ENCODE measurements at places on chromosomes 11 and 22. TPM values are rescaled to one million over a fixed set of nuclear protein-coding genes. Genes with fewer than 3 reads are reported as not detected.

- peak; percentile 91 for DNase-seq
Observed at GRCh38 chr22:31055635-31056159, 25.4 kb upstream of the SMTN start.

DNA sequence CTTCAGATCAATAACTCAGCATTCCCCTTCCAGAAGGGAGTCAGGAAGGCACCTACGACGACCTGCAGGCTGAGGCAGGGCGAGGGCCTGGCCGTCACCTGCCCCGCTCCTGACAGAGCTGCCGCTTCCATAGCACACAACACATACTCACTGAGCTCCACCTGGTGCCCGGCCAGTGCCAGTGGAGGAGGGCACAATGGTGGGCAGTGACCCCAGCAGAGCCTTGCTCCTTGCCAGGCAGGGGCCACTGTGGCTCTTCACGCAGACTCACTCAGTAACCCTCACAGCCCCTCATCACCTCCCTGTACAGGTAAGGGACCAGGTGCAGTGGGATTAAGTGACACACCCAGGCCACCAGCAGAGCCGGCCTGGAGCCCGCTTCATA, 24.6 kb downstream of the LRFN4 start:
- DNase-seq: no peak

The SLC6A5 gene
- not detected for total RNA-seq

The SLC22A9 gene
- not detected for total RNA-seq

- DNase-seq: no peak
Observed at GRCh38 chr11:63017306-63017974, 1.8 kb upstream of the SLC22A8 start.

DNA sequence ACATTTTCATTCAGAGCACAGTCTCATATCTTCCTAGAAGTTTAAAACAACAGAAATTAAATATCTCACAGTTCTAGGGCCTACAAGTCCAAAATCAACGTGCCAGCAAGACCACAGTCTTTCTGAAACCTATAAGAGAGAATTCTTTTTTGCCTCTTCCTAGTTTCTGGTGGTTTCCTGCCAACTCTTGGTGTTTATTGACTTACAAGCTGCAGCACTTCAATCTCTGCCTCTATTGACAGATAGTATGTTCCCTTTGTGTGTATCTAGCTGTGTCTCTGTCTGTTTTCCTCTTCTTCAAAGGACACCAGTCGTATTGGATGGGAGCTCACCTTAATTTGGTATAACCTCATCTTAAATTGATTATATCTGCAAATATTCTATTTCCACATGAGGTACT, 347.5 kb downstream of the DCDC1 start:
- no peak for DNase-seq

- DNase-seq: no peak
Observed at GRCh38 chr22:49208768-49209252, 618.9 kb downstream of the BRD1 start.

The MS4A6E gene
- not detected for total RNA-seq

GRCh38 chr22:19800761-19801244, 40.2 kb downstream of the TBX1 start:
- peak; percentile 48 for DNase-seq

The CBLIF gene
- not detected for total RNA-seq

GRCh38 chr22:41062146-41062545, 30.2 kb upstream of the EP300 start:
- no peak for DNase-seq

GRCh38 chr11:96328395-96329010, 14.5 kb downstream of the MAML2 start:
- no peak for DNase-seq

The CRYBB3 gene
- total RNA-seq: not detected

- DNase-seq: no peak
Observed at GRCh38 chr11:73121692-73122091, 20.4 kb downstream of the FCHSD2 start.

All from Right ventricle myocardium superior (tissue), 1 donor.